ENCODE measurements at places on chromosomes 11 and 22.

DNA sequence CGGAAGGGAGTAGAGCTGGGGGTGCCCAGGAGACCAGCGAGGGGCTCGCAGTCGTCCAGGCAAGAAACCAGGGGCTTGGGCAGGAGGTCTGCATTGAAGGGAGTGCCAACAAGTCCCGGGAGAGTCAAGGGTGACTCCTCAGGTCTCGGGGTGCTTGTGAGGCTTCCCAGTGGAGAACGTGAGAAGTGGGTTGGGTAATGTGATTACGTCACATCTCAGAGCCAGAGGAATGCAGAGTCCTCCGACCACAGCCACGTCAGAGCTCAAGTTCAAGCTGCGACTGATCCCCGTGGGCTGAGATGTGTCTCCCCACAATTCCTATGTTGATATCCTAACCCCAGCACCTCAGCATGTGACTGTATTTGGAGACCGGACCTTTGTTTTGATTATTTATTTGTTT, 89.7 kb upstream of the SHANK2 start:
- H3K27me3 ChIP-seq: no peaks in the 10 kb centered on the region
- no peak for DNase-seq
- no peaks in the 10 kb centered on the region for H3K4me1 ChIP-seq
- no peaks in the 10 kb centered on the region for H3K36me3 ChIP-seq
- H3K27ac ChIP-seq: no peak overlapping the region

GRCh38 chr11:83836883-83837654, 550.9 kb upstream of the CCDC90B start:
- peaks cover 4% of the 10 kb centered on the region for H3K4me1 ChIP-seq
- H3K27ac ChIP-seq: no peak overlapping the region
- no peaks in the 10 kb centered on the region for H3K27me3 ChIP-seq
- no peak overlapping the region for H3K4me3 ChIP-seq
- no peaks in the 10 kb centered on the region for H3K36me3 ChIP-seq
- peak; percentile 5 for DNase-seq

DNA sequence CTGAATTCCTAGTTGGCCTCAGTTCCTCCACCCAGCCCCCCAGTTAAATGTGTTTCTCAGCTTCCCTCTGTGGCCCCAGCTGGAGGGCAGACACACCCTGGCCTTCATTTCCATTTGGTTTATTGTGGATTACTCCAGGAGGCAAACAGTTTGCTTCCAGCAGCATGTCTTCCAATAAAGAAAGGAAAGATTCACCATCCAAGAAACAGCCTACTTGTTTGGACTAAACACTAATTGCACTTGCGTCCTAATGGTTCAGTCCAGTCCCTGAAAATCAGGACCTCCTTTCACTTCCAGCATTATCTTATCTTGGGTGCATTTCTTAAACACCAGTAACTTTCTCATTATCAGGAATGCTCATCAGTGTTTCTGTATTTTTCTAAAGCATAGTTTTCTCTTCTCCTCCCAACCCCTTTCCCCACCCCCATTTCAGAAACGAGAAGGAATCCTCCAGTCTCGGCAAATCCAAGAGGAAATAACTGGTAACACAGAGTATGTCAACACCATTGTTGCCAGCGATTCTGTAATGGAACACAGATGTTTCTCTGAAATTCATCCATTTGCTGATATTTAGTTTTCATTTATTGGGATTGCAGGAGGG, 130.9 kb downstream of the PARVA start:
- no peaks in the 10 kb centered on the region for H3K36me3 ChIP-seq
- no peak overlapping the region for H3K27ac ChIP-seq
- H3K27me3 ChIP-seq: no peaks in the 10 kb centered on the region
- H3K4me1 ChIP-seq: no peaks in the 10 kb centered on the region
- DNase-seq: no peak
- H3K4me3 ChIP-seq: no peak overlapping the region

DNA sequence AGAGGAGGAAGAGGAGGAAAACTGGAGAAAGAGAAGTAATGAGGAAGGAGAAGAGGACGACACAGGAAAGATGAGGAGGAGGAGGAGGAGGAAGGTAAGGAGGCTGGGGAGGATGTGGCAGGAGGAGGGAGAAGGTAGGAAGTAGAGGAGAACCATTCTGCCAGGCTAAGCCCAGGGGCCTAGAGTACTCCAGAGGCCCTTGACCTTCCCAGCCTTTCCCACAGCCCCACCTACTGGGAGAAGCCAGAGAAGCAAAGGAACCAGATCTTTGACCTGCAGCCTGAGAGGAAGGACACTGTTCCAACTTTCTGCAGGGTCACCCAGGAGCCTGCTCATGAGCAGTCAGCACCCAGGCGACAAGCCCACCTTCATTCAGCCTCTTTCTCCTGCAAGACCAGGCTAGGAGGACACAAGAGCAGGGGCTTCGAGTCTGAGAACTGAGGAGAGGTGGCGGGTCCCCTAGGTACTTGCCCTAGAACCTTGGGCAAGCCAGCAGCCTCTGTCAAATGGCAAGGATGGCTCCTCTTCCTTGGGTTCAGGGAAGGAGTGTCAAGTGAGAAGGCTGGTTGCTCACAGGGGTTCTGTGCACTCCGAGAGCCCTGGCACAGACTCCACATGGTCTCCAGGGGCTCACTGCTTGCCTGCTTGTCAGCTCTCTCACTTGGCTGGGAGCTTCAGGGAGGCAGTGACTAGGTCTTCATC, 27.9 kb upstream of the OAF start:
- DNase-seq: no peak
- H3K4me1 ChIP-seq: peaks cover 8% of the 10 kb centered on the region
- no peak overlapping the region for H3K4me3 ChIP-seq
- no peak overlapping the region for H3K27ac ChIP-seq
- H3K27me3 ChIP-seq: no peaks in the 10 kb centered on the region

DNA sequence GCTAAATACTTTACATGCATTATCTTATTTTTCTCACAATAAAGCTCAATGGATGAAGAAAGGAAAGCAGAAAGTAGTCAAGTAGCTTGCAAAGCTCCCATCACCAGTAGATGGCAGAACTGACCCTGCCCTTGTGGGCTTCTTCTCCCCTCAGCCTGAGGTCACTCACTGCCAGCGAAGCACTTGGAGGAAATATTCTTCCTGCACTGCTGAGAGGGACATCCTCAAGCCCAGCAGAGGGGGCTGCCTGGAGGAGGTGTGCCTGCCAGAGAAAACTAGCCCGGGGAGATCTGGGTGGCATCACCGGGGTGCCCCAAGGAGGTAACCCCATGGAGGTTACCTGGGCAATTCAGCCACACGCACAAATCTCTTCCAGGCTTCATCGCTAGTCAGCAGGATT, 6.6 kb downstream of the APOL4 start:
- H3K27me3 ChIP-seq: no peaks in the 10 kb centered on the region
- no peak overlapping the region for H3K27ac ChIP-seq
- H3K4me3 ChIP-seq: no peak overlapping the region
- peaks cover 12% of the 10 kb centered on the region for H3K4me1 ChIP-seq
- DNase-seq: no peak
- no peaks in the 10 kb centered on the region for H3K36me3 ChIP-seq

- H3K4me3 ChIP-seq: peak overlapping the region; percentile 84
- H3K27ac ChIP-seq: peak overlapping the region; percentile 87
- H3K4me1 ChIP-seq: peaks cover 12% of the 10 kb centered on the region
- no peak for DNase-seq
- no peaks in the 10 kb centered on the region for H3K27me3 ChIP-seq
Observed at GRCh38 chr22:31212783-31213629, 908 bp downstream of the LIMK2 start.

- no peak overlapping the region for H3K4me3 ChIP-seq
- no peak for DNase-seq
- no peaks in the 10 kb centered on the region for H3K4me1 ChIP-seq
- H3K36me3 ChIP-seq: no peaks in the 10 kb centered on the region
Observed at GRCh38 chr11:16976379-16976778, 37.8 kb downstream of the PLEKHA7 start.

DNA sequence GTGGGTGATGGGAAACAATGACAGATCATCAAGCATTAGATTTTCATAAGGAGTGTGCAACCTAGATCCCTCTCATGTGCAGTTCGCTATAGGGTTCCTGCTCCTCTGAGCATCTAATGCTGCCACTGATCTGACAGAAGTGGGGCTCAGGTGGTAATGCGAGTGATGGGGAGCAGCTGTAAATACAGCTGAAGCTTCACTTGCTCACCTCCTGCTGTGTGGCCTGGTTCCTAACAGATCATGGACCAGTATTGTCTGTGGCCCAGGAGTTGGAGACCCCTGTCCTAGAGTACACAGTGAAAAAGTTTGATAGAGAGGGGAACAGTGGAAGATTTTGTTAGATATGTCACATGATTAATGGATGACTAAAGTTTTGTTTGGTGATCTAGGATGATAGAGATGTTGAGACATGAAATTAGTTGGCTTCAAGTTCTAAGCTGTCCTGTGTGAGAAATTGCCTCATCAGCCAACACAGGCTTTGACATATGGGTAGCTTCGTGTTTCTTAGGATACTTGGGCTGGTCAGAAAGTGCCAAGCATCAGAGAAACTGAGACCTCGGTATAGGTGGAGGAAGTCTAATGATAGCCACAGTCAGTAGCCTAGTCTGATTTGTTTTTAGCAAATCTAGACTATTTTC, 47.4 kb downstream of the ARHGEF12 start:
- no peaks in the 10 kb centered on the region for H3K36me3 ChIP-seq
- DNase-seq: no peak
- H3K4me3 ChIP-seq: no peak overlapping the region
- no peak overlapping the region for H3K27ac ChIP-seq

DNA sequence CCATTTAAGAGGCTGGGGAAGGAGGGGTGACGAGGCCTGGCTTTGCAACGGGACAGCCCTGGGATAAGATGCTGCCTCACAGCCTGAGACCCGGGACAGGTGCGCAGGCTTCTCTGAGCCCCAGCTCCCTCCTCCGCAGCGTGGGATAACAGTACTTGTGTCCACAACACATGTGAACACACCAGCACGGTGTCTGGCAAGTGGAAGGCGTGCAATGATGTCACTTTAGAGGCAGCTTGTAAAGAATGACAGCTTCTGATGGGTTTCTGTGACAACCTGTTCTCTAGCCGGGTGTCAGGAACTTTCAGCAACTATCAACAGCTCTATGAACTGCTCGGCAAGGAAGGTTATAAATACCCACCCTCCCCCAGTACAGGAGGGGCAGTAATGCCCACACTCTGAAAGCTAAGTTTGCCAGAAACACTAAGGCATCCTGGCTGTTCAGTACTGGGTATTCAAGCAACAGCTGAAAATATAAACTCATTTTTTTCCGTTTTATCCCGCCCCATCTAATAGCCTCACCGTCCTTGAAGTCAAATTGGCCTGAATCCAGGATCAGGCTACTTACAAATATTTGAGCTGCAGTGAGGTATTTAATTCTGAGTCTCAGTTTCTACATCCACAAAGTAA, 59.7 kb downstream of the MYH9 start:
- peaks cover 46% of the 10 kb centered on the region for H3K36me3 ChIP-seq
- peaks cover 46% of the 10 kb centered on the region for H3K4me1 ChIP-seq
- H3K27me3 ChIP-seq: no peaks in the 10 kb centered on the region
- no peak for DNase-seq
- peak overlapping the region; percentile 99 for H3K27ac ChIP-seq

DNA sequence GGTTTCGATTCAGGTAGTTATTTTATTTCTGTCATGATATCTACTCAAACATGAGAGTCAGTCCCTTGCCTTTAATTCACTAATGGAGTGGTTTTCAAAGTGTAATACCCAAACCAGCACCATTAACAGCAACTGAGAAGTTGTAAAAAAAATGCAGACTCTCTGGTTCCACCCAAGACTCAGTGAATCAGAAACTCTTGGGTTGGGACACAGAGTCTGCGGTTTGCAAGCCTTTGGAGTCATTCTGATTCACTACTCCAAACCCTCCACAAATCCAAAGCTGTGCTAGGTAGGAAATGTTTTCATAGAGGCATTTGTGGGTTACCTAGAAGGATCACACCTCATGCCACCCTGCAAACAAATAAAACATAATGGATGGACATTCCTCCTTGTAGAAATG, 340.1 kb downstream of the NTM start:
- no peaks in the 10 kb centered on the region for H3K4me1 ChIP-seq
- H3K27ac ChIP-seq: no peak overlapping the region
- no peak for DNase-seq

DNA sequence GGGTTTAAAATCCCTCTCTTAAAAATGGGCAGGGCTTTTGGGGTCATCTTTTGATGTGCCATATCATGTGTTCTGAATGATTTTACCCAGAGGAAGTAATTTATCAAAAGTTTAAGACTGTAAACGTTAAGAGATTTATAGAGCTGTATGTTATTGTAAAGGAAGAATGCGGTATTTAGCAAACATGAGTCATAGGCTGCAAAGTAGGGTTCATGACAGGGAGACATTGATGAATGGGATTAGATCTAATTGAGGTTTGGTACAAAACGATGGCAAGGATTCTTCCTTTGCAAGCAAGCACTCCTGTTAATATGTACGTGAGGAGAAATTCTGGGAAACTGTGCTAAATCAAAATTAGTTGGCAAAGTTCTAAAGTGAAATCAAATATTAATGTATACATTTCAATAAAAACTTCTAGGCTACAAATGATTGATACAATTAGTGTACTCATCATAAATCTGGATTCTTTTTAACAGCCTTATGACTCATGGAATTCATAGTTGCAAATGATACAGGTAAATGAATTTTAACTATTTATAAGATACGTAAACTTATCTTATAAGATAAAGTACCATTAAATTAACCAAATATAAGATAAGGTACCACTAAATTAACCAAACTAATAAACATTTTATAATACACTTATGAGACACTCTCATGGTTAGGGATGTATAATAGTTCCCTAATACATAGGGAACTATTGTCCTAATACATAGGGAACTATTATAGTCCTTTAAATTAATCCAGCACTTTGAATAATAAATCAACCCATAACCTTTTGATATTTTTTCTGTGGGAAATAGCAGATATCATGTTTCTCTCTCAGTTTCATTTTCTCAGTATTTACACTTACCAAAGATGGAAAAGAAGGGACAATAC, 58.4 kb downstream of the KIF18A start:
- no peak for DNase-seq
- H3K4me1 ChIP-seq: no peaks in the 10 kb centered on the region
- H3K27ac ChIP-seq: no peak overlapping the region
- no peaks in the 10 kb centered on the region for H3K27me3 ChIP-seq

DNA sequence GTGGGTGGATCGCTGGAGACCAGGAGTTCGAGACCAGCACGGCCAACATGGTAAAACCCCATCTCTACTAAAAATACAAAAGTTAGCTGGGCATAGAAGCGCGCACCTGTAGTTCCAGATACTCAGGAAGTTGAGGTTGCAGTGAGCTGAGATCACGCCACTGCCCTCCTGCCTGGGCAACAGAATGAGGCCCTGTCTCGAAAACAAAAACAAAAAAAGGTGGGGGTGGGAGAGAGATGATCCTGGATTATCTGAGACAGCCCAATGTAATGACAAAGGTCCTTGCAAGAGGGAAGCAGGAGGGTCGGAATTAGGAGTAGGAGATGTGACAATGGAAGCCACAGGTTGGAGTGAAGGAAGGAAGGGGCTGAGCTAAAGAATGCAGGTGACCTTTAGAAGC, 87.6 kb upstream of the APOA1 start:
- peaks cover 3% of the 10 kb centered on the region for H3K36me3 ChIP-seq
- no peak for DNase-seq
- peak overlapping the region; percentile 73 for H3K27ac ChIP-seq
- peaks cover 53% of the 10 kb centered on the region for H3K4me1 ChIP-seq

Measured in GM12878 (cell line).